Stimulated activated CD8-positive, alpha-beta memory T cell treated with anti-CD3 and anti-CD28 coated beads, Interleukin-7, amount 100 ng/mL, for 1 hour (primary cell): ENCODE measurements at places on chromosomes 5 and 9.

GRCh38 chr9:99677281-99677680 lies 144.4 kb upstream of the NR4A3 start:
- no peak for DNase-seq

GRCh38 chr5:152309926-152310450 lies 95.1 kb downstream of the NMUR2 start:
- DNase-seq, result no peak

DNA sequence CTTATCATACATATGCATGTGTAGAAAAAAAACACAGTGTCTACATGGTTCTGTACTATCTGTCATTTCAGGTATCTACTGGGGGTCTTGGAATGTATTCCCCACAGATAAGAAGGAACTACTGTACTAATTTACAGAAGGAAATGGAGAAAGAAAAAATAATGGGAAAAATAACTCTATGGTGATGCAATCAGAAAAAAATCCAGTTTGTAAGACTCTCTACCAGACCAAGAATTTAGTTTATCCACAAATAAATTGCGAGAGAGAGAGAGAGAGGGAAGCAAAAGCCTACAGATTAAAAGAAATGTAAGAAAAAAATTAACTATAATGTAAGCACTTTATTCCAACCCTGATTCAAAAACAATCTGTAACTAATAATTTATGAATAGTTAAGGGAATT lies 708.6 kb upstream of the ZNF608 start:
- no peak for DNase-seq

- no peak for DNase-seq
Observed at GRCh38 chr9:27933210-27934025, 360.1 kb upstream of the C9orf72 start.

GRCh38 chr5:35205186-35205585 lies 25.1 kb downstream of the PRLR start:
- no peak for DNase-seq

DNA sequence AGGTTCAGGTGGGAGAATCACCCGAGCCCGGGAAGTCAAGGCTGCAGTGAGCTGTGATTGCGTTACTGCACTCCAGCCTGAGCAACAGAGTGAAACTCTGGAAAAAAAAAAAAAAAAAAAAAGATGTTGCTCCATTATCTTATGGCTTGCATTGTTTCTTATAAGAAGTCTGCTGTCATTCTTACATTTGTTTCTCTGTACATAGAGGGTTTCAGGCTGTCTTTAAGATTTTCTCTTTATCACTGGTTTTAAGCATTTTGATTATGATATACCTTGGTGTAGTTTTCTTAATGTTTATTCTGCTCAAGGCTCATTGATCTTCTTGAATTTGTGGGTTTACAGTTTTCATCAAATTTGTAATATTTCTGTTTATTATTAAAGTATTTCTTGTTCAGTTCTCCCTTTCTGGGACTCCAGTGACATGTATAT lies 35.2 kb downstream of the MVB12B start:
- no peak for DNase-seq

GRCh38 chr9:95132366-95133324 lies 184.9 kb downstream of the FANCC start:
- no peak for DNase-seq

DNA sequence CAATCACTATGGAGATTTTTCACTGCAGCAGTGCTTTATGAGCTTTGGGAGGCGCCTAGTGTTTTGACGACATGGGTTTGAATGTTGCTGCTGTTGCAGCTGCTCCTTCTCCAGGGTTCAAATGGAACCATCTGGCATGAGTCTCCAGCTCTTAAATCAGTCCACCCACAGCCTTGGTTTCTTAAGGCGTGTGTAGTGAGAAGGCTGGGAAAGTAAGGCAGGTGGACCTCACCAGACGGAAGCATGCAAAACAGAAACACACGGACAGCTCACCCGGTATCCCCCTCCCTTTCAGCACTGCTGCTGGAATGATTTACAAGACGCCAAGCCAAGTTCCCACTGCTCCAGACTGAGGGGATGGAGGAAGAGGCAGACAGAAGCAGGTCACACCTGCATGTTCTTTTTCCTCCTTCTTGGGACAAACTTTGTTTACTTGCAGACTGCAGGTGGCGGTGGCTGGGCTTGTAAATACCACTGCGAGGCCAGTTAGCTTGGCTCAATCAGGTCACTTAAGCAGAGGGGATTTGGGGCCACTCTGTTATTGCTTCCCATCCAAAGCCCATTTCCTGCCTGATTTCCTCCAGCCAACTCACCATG lies 47.4 kb downstream of the ADAM19 start:
- DNase-seq, result no peak

DNA sequence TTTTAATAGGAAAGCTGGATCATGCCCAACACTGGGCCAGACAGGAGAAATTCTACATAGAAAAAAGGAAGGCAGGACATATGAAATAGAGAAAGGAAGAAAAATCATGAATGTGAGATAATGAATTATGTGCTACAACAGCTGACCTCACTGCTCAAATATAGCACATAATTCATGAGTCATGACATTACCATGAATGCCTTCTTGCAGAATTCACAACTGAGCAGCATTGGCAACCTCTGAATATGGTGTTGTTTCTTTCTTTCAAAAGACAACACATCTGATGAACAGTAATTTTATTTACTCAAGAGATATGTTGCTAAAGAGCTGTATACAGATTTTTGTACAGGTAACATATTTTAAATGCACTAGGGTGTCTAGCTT lies 34.4 kb downstream of the APBA1 start:
- no peak for DNase-seq

DNA sequence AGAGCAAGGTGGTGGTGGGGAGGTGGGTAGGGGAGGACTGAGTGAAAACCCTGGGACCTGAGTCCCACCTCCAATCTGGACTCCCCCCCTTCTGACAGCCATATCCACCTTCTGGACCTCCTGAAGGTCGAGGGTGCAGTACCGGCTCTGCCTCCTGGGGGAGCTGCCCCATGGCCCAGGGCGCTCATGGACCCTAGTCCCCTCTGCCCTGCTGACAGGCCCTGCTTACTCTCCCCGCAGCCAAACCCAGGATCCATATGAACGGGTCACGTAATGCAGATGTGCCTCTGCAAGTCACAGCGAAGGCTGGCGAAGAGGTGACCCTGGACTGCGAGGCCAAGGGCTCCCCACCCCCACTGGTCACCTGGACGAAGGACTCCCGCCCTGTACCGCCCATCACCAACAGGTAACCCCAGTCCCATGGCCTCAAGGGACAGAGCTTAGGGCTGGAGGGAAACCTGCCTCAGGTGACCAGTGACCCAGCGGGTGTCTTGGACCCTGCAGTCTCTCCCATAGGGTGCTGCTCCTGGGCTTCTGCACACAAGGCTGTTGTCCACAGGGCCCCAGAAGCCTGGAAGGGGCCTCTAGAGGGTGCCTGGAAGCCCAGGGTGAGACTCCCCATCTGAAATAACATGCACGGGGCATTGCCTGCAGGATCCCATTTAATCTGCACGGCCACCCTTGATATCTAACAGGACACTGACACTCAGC lies 61.7 kb downstream of the HMCN2 start:
- DNase-seq, result no peak

- no peak for DNase-seq
Observed at GRCh38 chr9:128316421-128316820, 5.8 kb downstream of the TRUB2 start.

GRCh38 chr5:72677447-72677846 lies 139.0 kb upstream of the TNPO1 start:
- no peak for DNase-seq

DNA sequence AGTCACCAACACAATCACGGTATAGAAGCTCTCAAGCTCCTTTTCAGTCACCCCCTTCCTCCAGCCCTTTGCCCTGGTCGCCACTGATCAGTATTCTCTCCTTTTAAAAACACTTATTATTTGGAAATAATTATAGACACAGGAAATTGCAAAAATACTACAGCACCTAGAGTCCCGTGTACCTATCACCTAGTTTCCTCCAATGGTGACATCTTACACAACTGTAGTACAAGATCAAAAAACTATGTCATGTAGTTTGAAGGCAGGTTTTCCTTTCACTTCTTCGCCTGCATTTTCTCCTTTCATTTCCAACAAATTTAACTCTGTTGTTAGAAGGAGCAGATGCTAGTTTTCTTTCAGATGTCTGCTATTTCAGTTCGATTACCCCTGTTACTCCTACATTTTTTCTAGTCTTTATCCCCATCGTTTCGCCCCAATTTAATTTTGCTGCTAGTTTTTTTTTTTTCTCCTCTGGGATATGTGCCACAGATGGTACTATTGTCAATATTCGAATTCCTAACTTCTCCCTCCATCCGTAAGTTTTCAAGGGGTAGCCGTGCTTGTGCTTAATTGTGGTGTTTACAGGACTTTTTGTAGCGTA lies 612 bp upstream of the ATG10 start:
- no peak for DNase-seq

- no peak for DNase-seq
Observed at GRCh38 chr5:170464280-170465127, 39.3 kb upstream of the KCNIP1 start.

- no peak for DNase-seq
Observed at GRCh38 chr5:118988866-118989180, 476 bp upstream of the DTWD2 start.

GRCh38 chr5:133296624-133297023 lies 244.8 kb downstream of the HSPA4 start:
- no peak for DNase-seq

DNA sequence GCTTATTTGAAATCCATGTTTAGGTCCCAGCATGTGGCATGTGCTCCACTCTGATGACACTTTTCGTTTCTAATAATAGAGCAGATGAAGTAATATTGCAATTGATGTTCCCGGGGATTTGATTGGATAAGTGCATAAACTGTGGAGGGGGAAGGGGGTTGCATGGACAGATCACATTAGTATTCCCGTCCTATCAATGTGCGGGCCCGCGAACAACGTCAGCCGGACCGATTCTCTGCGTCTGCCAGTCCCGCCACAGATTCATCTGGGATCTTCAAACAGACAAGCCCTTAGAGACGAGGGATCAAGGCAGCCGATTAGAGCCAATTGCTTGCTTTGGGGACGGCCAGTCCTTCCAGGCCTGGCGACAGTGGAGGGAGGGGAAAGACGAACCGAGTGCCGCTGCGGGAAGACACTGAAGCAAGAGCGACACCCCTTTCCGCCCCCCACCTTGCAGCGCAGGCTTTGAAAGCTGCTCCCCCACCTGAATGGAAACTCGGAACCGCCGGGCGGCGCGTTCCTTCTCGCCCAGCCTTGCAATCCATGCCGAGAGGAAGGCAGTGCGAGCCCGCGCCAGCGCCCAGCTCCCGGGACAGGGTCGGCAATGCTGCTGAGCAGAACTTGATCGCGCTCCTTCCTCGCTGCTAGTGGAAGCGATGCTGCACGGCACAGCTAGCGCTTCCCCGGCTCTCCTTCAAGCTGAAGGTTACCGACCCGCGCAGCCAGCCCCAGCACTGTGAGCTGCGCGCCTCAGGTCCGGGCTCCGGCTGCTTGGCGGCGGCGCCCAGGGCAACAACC lies at the start of gene RGS7BP:
Gene RGS7BP, plus strand, starts transcription at position 247 of the 798 bp plus-strand sequence. CDS start 610 bp downstream, outside the sequence.
- DNase-seq, result no peak

GRCh38 chr9:119853126-119853525 lies 483.9 kb upstream of the BRINP1 start:
- no peak for DNase-seq

DNA sequence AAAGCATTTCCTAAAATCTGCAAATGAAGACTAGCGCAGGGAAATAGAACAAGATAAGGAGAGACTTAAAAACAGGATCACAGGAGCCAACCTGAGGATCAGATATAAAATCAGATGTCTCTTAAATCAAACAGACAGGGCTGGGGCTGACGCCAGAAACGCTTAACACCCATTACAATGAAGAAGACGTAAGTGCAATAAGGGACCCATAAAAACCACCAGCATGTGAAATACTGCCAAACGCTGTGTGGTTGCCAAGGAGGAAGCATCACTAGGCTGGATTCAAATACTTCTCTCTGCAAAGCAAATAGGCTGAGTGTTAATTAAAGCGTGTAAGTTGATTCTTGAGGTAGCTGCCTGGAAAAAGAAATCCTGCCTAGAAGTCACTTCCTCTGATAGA lies 74.4 kb upstream of the ATP10B start:
- no peak for DNase-seq

GRCh38 chr9:34994900-34995669 lies 5.5 kb downstream of the DNAJB5 start:
- DNase-seq, result no peak

- no peak for DNase-seq
Observed at GRCh38 chr5:148937830-148938521, 111.6 kb downstream of the ADRB2 start.

- DNase-seq, result no peak
Observed at GRCh38 chr9:92488681-92489550, 6.6 kb upstream of the ASPN start.

DNA sequence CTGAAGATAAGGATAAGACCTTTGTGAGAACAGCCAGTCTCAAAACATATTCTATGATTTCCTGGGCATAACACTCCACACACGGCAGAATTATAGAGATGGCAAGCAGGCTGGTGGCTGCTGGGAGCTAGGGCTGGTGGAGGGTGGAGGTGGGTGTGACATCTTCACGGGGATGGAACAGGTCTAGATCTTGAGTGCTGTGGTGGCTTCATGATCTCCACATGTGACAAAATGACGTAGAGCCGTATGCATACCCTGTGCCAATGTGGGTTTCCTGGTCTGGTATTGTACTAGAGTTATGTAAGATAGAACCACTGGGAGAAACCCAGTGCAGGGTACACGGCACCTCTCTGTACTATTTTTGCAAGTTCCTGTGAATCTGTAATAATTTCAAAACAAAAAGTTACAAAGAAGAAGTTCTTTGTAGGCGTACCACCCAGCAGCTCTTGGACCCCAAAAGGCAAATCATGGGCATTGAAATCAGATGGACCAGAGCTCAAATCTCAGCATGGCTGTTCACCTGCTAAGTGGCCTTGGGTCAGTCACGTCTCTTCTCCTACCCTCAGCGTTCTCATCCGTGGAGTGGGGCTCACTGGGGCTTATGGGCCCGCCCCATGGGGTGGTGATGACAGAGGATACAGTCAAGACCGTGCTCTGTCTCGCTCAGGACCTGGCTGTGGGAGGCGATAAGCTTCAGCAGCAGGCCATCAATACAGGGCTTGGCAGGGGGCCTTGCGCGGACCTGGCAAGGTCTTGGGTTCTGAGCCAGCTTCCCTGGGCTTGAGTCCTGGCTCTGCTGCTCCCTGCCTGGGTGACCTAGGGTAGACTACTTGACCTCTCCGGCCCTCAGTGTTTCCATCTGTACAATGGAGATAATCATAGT lies 74.7 kb upstream of the UNC5A start:
- no peak for DNase-seq

GRCh38 chr5:124824637-124825158 lies 78.3 kb upstream of the ZNF608 start:
- no peak for DNase-seq

DNA sequence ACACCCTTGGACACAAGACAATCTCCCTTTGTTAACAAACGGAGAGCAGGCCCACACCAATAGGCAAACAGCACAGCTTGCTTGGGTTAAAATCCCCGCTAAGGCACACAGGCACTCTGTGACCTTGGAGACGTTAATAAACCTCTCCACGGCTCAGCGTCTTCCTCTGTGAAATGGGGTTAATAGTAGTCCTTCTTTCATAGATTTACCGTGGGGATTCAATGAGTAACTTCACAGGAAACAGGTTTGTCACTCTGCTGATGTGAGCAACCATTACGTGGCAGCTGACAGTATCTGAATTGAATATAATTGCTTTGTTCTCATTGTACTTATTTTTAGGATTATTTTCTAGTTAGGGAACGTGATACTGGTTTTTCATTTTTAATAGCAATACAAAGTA lies 65.2 kb upstream of the ADRA1B start:
- DNase-seq, result no peak
